Occipital lobe (tissue), 3 donors: ENCODE measurements at places on chromosomes 4 and X.

DNA sequence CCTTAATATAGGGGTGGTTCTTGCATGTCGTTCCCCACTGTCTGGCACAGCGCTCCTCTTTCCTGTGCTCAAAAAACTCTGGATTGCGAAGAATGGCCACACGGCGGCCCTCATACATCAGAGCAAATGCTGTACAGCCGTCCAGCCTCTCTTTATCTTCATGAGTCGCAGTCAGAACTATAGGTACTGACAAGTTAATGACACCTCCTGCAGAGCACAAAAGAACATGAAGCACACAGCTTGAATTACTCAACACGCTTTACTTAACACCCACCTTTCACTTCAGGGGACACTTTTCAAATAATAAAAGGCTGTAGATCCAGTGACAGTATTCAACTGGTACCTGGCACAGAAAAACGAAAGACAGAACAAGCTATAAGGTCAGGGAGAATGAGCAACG, 65.3 kb downstream of the PAPSS1 start:
- no peak for DNase-seq

GRCh38 chr4:146435962-146436361, 85.8 kb downstream of the SLC10A7 start:
- no peak for DNase-seq

DNA sequence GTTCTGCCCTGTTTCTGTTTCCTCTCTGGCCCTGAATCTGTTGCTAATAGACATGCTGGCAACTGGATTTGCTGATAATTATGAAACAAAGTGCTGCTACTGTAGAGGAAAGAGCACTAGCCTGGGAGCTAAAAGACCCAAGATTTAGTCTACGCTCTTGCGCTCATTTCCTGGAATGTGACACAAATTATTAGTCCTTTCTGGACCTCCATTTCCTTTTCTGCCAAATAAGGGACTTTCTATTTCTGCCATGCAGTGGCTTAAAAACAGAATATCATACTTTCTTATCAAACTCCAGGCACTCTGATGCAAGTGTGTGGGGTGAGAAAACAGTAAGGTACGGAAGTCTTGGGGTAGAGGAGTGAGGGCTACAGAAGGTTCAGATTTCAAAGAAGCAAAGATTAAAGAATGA, 48.3 kb upstream of the GPR174 start:
- DNase-seq = no peak

DNA sequence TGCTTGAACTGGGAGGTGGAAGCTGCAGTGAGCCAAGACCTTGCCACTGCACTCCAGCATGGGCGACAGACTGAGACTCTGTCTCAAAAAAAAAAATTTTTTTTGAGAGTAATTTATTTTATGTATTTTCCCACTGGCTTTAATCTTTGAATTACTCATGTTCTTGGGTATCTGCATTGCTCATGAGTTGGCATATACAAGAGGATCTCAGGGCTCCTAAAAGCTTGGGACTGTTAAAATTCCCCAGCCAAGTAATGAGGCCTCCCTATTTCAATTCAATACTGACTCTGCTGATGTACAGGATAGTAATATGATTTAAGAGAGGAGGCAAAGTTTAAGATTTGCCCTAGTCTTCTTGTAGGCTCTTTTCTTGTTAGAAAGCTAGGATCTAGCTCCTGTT, 6.2 kb downstream of the IL21 start:
- no peak for DNase-seq

GRCh38 chr4:81432825-81433224, 38.9 kb downstream of the RASGEF1B start:
- DNase-seq = no peak

DNA sequence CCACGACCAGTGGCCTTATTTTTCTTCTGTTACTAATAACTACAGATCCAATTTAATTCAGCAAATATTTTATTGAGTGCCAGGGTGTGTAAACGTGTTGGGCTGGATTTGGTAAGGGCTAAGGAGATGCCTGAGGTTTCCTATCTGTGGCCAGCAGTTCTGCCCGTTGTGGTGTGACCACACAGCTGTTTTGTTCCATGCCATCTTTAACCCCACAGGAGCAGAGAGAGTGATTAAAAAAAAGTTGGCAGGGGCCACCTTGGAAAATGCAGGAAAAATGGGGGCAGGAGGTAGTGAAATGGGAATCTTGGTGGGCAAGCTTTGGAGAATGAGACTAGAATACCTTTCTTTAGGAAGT, 1.1 kb downstream of the PLAC8 start:
- DNase-seq = no peak

GRCh38 chr4:119692001-119692400, 63.4 kb upstream of the PDE5A start:
- no peak for DNase-seq

DNA sequence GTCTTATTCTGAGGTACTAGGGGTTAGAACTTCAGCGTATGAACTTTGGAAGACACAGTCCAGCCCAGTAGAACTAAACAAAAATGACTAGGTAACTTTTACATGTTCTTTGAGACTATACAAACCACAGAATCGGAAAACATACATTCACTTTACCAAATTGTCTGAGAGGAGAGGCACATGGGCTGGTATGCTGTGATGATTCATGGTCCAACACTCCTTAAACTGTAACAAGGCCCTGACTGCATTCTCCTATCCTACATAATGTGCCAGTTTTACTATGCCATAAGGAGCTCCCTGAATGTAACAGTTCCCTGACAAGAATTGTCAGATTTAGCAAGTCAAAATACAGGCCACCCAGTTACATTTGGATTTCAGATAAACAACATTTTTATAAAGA, 640.0 kb downstream of the RAB28 start:
- DNase-seq = no peak

DNA sequence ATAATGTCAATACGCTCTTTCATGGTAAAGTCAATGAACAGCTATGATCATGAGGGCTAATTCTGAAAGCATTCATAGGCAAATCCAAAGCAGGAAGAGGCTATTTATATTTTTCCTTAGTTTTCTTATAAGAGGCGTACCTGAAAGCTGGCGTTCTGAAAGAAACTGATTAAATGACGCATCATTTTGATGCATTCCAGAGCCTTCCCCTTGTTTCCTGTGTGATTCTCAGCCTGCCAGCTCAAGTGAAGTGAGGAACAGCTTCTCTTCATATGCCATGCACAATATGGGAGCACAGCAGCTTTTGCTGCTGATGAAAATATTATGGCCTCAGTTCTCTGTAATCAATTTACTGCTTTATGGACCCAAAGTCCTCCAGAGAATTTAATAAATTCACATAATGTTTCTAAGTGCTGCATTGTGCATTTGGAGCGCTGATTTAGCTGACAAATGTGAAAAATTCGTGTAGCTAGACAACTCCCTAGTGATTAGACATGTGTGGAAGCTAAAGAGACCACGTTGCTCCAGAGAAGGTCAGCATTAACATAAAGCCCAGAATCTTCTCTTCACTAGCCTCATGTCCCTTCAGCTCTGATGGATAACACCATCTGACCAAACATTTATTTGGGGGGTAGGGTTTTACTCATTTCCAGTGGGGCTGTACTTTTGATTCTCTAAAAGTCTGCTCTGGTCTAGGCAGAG, 110.8 kb downstream of the GPAT3 start:
- DNase-seq = no peak

DNA sequence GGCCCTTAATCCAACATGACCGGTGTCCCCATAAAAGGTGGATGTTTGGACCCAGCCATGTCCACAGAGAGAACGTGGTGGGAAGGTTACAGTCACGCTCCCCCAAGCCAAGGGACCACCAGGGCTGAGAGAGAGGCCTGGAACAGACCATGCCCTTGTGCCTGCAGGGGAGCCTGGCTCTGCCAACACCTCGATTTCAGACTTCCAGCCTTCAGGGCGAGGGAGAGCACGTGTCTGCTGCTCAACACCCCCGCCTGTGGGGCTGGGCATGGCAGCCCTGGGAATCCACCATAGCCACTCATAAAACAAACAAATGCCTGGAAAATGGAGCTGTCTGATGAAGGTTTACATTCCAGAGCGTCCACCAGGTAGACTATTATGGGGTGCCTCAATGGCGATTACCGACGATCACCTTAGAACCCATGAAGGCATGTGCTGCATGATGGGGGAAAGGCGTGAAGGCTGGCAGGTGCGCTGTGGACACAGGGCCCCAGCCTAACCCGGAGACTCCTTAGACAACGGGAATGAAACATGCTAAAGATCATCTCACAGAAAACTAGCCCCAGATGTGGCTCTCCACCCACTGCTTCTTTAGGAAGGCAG, 42.3 kb upstream of the HMX1 start:
- DNase-seq = no peak

DNA sequence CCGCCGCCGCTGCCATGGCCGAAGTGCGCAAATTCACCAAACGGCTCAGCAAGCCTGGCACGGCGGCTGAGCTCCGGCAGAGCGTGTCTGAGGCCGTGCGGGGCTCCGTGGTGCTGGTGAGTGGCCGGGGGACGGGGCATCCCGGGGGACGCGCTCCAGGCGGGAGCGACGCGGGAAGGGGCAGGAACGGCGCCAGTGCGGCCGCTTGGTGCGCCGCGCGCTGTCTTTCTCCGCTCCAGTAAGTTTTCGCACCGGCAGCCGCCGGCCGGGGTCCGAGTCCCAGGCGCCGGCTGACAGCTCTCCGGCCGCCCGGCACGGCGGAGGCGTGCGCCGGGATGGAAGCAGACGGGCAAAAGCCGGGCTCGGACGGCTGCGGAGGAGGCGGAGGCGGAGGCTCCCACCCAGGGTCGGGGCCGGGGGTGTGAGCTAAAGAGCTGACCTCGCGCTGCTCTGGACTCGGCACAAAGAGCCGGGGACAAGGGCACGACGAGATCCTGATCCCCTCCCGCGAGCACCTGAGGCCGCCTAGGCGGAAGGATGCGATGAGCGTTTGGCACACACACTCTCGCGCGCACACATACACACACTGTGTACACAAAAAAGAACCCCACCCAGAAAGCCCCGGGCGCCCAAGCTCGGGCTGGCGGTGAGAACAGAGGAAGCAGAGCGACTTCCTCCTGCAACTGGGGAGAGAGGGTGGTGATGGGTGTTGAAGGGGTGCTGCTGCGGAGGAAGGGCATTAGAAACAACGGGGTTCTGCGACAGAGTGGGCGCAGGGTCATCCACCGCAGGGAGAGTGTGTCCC, 545 bp downstream of the DOCK11 start:
- DNase-seq = no peak

DNA sequence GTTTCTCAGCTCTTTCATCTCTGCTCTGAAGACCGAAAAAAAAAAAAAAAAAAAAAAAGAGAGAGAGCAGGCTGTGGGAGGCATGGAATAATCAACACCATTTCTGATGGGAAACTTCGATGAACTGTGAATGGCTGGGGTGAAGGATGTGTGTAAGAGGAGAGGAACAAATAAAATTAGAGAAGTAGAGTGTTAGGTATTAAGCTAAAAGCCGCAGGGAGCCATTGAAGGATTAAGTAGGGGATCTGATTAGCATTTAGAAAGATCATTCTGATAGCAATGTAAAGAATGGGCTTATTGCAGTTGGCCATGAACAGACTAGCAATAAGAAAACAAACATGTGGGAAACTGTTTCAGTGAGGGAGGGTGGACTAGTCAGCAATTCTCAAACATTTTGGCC, 33.6 kb upstream of the JADE1 start:
- DNase-seq = no peak

DNA sequence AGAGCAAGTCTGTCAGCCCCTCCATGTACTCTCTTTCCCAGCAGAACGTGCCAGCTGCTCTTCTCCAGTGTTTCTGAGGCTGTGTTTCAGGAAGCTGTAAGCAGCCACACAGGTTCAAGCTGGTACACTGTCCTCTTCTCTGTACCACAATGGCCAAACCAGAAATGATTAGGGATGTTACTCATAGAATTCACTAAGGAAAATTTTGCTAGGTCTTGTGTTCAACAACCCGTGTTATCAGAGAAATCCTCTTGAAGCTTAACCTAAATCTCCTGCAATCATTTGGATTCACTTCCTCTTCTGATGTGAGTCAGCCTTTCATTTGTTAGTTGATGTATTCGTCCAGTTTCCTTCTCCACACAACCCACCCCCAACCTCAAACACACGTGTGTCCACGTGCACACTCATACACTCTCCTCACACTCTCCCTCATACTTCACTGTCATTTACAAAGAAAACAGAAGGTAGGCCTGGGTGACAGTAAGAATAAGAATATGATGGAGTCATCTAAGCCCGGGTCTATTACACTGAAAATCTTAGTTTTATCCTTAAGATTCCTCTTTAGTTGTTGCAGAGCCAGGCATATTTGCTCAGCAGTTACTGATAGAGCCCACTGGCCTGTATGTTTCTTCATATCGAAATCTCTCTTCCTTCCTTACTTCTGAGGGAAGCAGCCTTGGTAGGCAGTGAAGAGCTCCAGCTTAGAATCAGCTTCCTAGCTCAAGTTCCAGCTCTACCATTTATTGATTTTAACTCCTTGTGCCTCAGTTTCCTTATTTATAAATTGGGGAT, 63.4 kb downstream of the DCUN1D4 start:
- DNase-seq = no peak

DNA sequence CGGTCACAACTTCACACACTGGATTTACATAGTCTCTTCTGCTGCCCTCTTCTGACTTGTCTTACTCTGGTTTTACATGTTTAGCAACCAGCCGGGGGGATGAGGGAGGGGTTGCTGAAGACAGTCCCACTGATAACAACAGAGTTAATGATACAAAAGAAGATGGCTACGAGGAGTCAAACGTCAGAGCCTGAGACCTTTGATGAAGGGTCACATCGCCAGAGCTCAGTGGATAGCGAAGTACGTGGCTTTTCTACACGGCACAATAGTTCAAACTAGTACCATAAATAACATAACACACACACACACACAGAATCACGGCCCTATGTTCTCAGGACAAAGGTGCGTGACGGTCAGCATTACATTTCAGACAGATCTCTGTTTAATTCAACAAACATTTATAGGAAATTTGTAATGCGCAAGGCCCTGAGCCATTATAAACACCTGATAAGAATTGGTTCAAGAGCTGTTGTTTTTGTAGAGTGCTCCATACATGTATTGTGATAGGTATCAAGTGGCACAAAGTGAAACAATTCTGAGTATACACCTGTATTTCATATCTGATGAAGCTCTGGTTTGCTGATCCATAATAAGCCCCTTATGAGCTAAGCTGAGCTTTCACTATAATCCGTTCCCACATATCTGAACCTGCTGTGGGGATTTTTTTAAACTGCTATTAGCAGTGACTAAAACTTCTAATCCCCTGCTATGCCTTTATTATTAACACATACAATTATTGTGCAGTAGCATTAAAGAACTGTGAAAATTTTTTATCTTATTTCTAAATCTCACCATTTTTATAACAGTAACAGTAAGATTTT, 100.0 kb downstream of the NR3C2 start:
- DNase-seq = no peak

GRCh38 chr4:144663834-144664475, 18.0 kb downstream of the HHIP start:
- no peak for DNase-seq

- no peak for DNase-seq
Measured at GRCh38 chrX:151552743-151553142, 10.7 kb upstream of the PASD1 start.

DNA sequence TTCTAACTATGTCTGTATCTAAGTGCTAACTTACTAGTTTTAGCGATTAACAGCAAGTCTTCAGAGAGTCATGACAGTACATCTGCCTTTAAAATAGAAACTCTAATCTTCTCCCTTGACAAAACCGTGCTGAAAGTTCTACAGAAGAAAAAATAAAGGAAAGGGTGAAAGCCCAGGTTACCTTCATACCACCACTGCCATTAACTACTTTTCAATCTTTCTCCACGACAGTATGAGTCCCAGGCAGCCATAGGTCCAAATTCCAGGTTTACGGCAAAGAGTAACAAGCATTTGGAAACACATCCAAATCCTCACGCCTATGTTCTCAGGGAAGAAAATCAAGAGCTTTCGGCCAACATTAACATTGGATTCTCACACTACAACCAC, 12.4 kb upstream of the ZCCHC13 start:
- DNase-seq = no peak
